ENCODE measurements at places on chromosomes 6 and 20. TPM values are rescaled to one million over a fixed set of nuclear protein-coding genes. Genes with fewer than 3 reads are reported as not detected.

Gene PPP1R14C
- 2.1 TPM for total RNA-seq

- DNase-seq: peak; percentile 12
These were observed 1.1 kb downstream of the GTSF1L start for GRCh38 chr20:43725666-43726065.

DNA sequence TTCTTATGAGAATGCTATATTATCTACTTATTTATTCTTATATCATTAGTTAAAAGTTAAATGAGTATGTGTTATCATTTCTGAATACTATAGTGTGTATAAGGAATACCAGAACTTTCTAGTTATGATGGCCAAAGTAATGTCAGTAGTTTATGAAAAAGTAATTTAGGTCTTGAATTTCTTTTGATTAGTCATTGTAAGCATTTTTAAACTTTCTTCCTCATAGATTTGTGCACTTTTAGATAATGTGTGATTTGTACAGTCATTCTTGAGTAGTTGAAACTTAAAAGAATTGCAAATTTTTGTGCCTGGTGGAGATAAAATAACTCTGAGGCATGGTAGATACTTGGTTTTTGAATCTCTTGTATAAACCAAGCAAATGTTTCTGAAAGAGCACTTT, 311.3 kb downstream of the CDKAL1 start:
- peak; percentile 37 for DNase-seq

Gene TBX18
- total RNA-seq: 27.1 TPM

- DNase-seq: no peak
These were observed 34.7 kb upstream of the FKBP1A start for GRCh38 chr20:1427457-1428054.

- DNase-seq: peak; percentile 81
These were observed 127.5 kb downstream of the CDKAL1 start for GRCh38 chr6:20661721-20662120.

DNA sequence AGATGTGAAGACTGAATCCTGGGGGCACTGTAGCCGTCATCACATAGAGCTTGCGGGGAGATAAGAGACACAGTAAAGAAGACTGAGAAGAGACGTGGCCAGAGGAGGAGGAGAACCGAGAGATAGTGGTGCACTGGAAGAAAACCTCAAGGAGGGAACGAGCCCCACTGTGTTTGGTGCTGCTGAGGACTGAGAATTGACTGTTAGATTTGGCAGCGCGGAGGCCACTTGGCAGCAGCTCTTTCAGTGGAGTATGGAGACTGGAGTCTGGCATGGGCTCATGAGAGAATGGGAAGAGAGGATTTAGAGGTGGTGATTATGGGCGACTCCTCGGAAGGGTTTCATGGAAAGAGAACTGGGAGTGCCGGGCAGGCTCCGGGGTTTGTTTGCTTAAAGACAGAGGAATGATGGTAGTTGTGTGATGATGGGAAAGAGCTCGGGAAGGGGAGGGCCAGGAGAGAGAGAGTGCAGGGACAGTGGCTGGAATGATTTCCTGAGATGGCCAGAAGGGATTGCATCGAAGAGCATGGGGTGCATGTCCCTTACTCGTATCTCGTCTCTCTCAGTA, 18.0 kb downstream of the CDYL start:
- DNase-seq: no peak

DNA sequence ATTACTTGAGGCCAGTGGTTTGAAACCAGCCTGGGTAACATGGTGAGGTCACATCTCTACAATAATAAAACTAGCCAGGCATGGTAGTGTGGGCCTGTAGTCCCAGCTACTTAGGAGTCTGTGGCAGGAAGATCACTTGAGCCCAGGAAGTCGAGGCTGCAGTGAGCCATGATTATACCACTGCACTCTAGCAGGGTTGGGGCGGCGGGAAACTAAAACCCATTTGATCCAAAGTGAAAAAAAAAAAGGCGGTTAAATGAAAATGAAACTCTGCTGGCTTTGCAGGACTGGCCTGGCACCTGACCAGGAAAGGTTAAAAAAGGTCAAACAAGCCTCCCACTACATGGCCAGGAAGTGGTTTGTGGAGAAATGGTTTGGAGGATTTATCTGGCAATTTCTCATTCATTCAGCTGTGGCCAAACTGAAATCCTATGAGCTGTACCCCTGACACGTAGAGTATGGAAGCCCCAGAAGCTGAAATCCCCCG, 36.6 kb downstream of the MTRES1 start:
- DNase-seq: peak; percentile 71

DNA sequence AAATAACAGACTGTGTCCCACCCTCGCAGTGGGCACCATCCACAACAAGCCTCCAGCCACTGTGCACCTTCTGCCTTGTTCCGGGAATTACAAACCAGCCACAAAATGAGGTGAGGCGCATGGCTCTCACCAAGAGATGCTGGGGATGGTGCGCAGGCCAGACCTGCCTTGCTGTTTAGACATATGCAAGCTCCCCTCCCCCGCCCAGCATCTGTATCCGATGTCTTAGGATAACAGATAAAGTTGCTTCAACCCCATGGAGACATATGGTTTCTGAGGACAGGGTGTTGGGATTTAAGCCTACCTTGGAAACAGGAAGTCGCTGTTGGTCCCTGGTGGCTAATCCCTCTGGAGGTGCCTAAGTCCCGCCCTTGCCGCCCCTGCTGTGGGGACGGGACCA, 50.4 kb upstream of the MPC1 start:
- DNase-seq: no peak

- DNase-seq: no peak
These were observed 898.2 kb upstream of the FLRT3 start for GRCh38 chr20:15235471-15236198.

- no peak for DNase-seq
These were observed 8.9 kb downstream of the ESF1 start for GRCh38 chr20:13775867-13776266.

Gene ADGRF1
- not detected for total RNA-seq

GRCh38 chr6:119076173-119076572, 2.3 kb downstream of the FAM184A start:
- no peak for DNase-seq

Gene SCUBE3
- 1.8 TPM for total RNA-seq

DNA sequence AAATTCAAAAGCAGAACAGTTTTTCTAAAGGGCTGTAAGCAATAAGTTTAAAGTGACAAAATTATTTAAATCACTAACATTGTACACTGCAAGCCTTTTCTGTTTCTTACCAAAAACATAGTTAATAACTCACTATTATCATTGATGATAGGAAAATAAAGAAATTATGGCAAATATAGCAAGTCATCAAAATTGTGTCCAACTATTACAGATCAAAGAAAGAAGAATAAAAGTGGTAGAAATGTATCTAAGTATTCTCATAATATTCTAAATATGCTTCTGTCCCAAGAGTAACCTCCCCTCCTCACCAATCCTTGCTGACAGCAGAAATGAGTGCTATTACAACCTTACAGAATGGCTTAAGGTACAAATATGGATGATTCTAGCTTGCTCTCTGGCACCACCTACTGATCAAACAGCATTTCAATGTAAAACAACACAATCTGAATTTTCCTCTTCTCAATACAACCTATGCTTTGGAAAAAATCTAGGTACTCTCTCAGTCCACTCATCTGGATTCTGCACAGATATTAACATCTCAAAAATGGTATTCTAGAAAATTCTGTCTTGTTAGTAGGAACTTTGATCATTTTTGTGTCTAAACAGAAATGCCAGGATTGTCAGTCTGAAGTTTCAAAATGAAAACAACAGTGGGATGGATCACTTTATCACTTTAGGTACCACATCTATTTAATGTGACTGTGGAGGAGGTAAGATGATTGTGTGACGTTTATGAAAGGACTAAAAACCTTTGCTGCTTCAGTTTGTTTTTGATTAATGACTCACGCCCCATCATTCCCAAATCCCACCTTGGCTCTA, 40.9 kb downstream of the ZFP64 start:
- peak; percentile 65 for DNase-seq

- DNase-seq: no peak
These were observed 802 bp upstream of the FERMT1 start for GRCh38 chr20:6123649-6124014.

DNA sequence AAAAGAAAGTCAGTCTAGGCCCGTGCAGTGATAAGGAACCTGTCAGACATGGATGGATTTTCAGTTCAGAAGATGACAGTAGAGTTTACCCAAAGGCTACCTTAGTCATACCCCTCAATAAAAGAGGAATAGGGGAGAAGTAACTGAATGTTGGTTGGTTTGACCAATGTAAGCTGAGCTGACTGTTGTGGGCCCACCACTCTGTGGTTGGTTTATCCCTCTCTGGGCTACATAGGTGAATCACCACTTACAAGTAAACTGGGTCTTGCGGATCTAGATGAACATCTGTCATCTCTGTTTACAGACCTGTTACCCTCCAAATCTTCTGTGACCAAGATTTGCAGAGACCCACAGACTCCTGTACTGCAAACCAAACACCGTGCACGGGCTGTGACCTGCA, 37.2 kb upstream of the MYLK2 start:
- DNase-seq: no peak

DNA sequence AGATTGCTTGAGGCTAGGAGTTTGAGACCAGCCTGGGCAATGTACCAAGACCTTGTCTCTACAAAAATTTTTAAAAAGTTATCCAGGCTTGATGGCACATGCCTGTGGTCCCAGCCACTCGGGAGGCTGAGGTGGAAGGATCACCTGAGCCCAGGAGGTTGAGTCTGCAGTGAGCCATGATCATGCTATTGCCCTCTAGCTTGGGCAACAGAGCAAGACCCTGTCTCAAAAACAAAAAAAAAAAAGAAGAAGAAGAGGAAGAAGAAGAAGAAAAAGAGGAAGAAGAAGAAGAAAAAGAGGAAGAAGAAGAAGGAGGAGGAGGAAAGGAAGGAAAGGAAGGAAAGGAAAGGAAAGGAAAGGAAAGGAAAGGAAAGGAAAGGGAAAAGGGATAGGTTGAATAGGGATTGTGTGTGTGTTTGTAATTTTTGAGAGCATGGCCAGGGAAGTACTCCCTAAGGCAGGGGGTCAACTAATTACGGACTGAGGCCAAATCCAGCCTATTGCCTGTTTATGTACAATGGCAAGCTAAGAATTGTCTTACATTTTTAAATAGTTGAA, 43.0 kb upstream of the ZNF217 start:
- no peak for DNase-seq

Gene HDGFL1
- not detected for total RNA-seq

Gene BHLHE23
- not detected for total RNA-seq

- DNase-seq: peak; percentile 17
These were observed 52.8 kb downstream of the MYB start for GRCh38 chr6:135233686-135234491.

Gene STX11
- 0.16 TPM for total RNA-seq

Gene LGSN
- not detected for total RNA-seq

GRCh38 chr20:1035466-1035865, 33.4 kb upstream of the RSPO4 start:
- no peak for DNase-seq

DNA sequence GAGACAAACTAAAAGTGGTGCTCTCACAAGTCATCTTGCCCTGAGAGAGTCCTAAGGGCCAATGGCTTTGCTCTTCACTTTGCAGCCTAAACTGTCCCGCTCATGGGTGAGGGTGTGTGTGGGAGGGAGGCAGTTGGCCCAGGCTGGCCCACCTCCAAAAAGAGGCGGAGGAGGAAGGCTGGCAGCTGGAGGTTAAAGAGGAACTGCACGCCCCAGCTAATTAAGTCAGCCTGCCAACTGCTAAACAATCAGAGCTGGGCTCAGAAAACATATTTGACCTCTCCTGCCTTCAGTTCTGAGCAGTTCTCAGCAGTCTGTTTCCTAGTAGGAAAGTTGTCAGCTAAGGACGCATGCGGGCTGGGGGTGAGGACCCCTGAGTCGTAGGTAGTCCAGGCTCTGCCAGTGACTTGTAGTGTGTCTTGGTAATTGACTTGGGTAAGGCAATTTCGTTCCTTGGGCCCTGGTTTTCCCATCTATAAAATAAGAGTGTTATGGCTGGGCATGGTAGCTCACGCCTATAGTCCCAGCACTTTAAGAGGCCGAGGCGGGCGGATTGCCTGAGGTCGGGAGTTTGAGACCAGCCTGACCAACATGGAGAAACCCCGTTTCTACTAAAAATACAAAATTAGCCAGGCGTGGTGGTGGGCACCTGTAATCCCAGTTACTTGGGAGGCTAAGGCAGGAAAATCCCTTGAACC, 17.0 kb downstream of the GSS start:
- no peak for DNase-seq

Gene VIP
- total RNA-seq: not detected

Gene IRF4
- total RNA-seq: not detected

GRCh38 chr6:14094721-14095120, 22.9 kb upstream of the CD83 start:
- DNase-seq: no peak

GRCh38 chr6:90938122-90938521, 351.2 kb upstream of the MAP3K7 start:
- DNase-seq: no peak

Gene BPIFB4
- total RNA-seq: not detected

GRCh38 chr20:37201827-37202162, 22.4 kb upstream of the MROH8 start:
- DNase-seq: no peak

Gene SOBP
- 7.4 TPM for total RNA-seq

GRCh38 chr20:41334036-41334435, 6.6 kb upstream of the LPIN3 start:
- no peak for DNase-seq

GRCh38 chr6:44291841-44292240, 21.3 kb downstream of the AARS2 start:
- DNase-seq: no peak

GRCh38 chr6:4656106-4656505, 120.1 kb upstream of the CDYL start:
- no peak for DNase-seq

DNA sequence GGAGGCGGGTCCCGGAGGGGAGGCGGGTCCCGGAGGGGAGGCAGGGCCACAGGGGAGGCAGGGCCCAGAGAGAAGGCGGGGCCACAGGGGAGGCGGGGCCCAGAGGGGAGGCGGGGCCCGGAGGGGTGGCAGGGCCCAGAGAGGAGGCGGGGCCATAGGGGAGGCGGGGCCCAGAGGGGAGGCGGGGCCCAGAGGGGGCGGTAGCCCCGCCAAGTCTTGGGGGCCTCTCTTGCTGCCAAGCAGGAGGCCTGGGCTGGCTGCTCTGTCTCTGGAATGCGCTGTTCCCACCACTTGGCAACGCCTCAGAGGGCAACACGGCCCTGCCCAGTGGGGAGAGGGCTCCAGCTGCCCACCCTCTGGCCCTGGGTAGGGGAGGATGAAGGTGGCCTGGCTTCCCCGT, 80.5 kb downstream of the YTHDF1 start:
- no peak for DNase-seq

DNA sequence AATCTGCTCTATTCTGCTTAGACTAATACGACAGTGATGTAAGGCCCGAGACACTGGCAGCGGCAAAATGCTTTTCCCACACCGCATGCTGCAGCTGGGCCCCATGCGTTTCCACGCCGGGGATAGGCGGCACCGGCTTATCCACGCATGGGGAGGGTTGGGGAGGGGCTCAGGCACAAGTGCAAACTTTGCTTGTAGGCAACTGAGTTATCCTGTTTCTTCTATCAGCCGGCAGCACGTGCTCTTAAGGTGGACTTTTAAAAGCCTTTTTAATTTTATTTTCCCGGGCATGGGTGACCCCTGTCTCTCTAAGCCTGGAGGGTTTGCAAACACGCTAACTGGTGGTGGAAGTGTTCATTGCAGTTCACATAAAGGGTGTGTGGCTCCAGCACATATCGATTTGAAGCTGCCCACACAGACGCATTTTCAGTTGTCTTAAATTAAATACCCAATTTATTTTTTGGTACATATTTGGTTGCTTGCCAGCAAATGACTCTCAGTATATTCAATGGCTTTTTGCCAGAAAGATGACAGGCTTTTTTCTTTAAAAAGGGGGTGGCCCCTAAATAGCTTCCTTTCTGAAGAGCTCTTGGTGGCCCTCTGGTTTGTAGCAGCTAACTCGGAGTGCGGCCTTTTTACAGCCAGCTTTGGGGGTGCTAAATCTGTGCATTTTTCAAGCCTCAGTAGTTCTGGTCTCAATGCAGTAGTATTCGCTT, 561.8 kb upstream of the AGPAT4 start:
- no peak for DNase-seq

Gene RAET1E
- 0.63 TPM for total RNA-seq

Gene FAM217A
- not detected for total RNA-seq
